Bronchial epithelial cell (primary cell): ENCODE measurements at places on chromosomes 4 and X.

- peak; percentile 29 for DNase-seq
Measured at GRCh38 chrX:55135171-55135570, 46.4 kb downstream of the PAGE2 start.

GRCh38 chr4:88940506-88940905 lies 116.5 kb downstream of the FAM13A start:
- no peak for DNase-seq

GRCh38 chr4:11160288-11160687 lies 268.4 kb downstream of the HS3ST1 start:
- peak; percentile 18 for DNase-seq

DNA sequence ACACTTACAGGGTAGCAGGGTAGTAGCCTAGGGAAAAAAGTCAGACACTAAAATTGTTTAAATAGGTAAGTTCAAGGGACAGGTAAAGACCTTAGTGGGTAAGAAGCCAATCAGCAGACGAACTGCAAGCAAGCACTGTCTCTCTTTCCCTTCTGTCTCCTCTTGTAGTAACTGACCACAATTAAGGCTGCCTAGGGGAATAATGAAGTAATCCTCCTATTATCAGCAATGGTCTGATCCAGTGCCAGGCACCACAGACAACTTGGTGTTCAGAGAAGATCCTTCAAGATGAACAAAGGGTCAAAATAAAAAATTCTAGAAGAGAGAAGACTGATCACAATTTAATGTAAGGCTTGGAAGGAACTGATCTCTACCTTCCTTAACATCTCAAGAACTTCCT lies 62.9 kb downstream of the ELOVL6 start:
- DNase-seq, result no peak

- peak; percentile 91 for DNase-seq
Measured at GRCh38 chr4:86935853-86936733, 1.3 kb downstream of the AFF1 start.
